G401 (cell line): ENCODE measurements at places on chromosomes 7 and 10. TPM values are rescaled to one million over a fixed set of nuclear protein-coding genes. Genes with fewer than 3 reads are reported as not detected.
A peak's percentile ranks its signal among the peaks of the same experiment; 100 is the strongest.

Gene TMEM213
- total RNA-seq: not detected in 2 replicates

Gene INHBA
- not detected in 2 replicates for total RNA-seq

Gene IQCE
- total RNA-seq: 21.6 and 32.9 TPM in 2 replicates

Gene CYP3A7
- not detected in 2 replicates for total RNA-seq

Gene CDK14
- not detected in 2 replicates for total RNA-seq

GRCh38 chr10:95263864-95264226 is 27.0 kb downstream of the PDLIM1 start:
- no peak for DNase-seq

DNA sequence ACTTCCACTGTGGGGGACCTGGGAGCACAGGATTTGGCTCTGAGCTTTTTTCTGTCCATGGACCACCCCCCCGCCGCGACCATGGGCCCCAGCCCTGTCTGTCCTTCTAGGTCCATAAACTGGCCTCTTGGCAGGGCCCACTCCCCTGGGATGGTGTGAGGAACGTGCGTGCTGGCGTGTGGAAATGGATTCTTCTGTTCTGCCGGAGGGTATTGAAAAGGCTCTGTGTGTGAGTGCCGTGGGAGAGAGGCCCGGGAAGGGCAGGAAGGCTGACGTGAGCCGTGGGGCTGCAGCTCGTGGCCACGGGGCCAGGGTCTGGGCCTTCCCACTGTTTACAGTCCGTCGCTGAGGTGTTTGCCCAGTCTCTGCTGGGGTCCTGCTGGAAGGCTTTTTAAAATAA is 123.7 kb downstream of the GRK5 start:
- no peak for DNase-seq

DNA sequence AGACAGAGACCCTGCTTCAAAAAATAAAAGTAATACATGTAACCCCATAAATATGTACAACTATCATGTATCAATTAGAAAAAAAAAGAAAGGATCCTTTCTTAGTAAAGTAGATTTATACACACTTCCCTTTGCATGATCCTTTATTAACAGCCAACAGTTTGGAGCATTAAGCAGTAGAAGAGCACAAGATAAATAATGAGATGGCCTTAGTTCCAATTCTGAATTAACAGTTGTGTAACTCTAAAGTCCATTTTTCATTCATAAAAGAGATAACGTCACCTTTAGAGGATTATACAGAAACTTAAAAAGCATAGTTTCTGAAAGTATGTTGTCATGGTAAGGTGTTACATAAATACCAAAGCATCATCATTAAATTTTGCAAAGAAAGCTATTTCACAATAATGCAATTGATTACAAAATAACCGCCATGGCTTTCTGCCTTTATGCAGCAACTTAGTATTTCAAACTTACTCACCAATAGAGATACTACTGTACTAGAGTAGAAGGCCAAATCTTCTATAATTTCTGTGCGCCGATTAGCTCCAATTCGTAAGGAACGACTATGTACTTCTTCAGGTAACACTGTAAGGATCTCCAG is 40.3 kb downstream of the TNPO3 start:
- DNase-seq: no peak

- no peak for DNase-seq
Observed at GRCh38 chr10:110020265-110020664, 12.5 kb downstream of the ADD3 start.

- DNase-seq: peak; percentile 68
Observed at GRCh38 chr7:94510582-94511496, 1.2 kb downstream of the CASD1 start.

- peak; percentile 37 for DNase-seq
Observed at GRCh38 chr7:158120716-158121115, 466.9 kb downstream of the PTPRN2 start.

- DNase-seq: peak; percentile 30
Observed at GRCh38 chr10:14330388-14331061, at the start of gene FRMD4A. Gene FRMD4A, minus strand, starts transcription at chr10:14330924.

DNA sequence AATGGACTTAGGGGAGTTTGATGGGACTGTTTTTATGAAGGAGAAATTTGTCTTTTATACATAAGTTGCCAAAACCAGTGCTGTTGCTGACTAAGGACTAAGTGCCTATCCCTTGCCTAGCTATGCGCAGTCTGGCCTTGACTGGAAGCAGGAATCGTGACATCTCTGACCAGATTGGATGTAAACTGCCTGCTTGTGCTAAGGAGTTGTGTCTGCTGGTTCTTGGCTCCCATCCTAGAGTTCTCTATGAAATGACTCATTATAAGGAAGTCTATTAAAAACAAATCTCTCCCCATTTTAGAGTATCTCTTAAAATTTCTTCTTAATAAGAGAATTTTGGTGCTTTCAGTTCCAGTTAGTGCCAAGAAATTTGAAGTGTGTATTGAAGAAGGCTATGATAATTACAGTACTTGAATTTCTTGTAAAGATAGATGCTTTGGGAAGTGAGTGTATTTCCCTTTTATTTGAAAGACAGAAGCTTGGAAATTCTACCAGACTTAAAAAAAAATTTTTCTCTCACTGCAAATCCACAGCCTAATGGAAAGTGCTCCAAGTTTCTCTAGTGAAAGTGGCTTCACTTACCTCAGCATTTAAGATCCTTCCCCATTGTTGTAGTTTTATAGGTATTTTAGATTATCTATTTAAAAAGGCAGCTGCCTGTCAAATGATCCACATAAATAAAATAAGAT is 77.6 kb downstream of the BICC1 start:
- no peak for DNase-seq

DNA sequence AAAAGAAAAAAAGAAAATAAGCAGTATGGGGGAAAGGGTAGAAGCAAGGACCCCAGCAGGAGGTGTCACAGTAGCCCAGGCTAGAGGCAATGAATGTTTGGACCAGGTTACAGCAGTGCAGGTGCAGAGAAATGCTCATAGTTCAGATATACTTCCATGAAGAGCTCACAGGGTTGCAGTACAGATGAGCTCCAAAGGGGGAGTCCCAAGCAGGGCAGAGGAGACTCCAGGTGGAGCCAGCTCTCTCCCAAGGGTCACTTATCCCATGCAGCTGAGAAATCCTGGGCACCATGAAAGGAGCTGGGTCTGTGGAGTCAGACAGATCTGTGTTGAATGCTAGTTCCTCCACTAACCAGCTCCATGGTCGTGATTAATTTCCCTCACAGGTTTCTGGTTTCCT is 174.9 kb downstream of the C7orf25 start:
- DNase-seq: no peak

- DNase-seq: no peak
Observed at GRCh38 chr10:436911-437665, 252.4 kb downstream of the DIP2C start.

DNA sequence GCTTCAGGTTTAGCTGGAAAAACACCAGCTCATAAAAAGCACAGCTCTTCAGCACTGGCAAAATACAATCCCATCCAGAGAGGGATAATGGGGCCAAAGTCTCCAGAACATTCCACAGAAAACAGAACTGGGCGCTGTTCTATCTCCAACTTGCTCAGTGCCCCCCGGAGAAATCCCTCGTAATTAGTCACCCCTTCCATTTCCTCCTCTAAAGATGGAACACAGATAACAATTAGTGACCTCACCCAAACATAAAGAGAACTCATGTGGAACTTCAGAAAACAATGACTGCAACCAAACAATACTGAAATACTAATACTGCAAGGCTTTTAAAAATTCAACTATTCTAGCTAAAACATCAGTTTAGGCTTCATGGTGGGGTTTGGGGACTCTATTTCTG is 46.3 kb downstream of the KIAA1549 start:
- DNase-seq: no peak

GRCh38 chr7:151890355-151891004 is 13.6 kb upstream of the PRKAG2 start:
- DNase-seq: peak; percentile 50

GRCh38 chr10:131249238-131249954 is 62.1 kb downstream of the TCERG1L start:
- no peak for DNase-seq

GRCh38 chr7:46146454-46147255 is 225.6 kb upstream of the IGFBP3 start:
- no peak for DNase-seq

- DNase-seq: no peak
Observed at GRCh38 chr7:37769291-37769690, 79.1 kb upstream of the NME8 start.

GRCh38 chr7:31192986-31193385 is 140.9 kb downstream of the ADCYAP1R1 start:
- DNase-seq: peak; percentile 79

GRCh38 chr10:129658376-129659072 is 191.5 kb downstream of the MGMT start:
- DNase-seq: peak; percentile 3

DNA sequence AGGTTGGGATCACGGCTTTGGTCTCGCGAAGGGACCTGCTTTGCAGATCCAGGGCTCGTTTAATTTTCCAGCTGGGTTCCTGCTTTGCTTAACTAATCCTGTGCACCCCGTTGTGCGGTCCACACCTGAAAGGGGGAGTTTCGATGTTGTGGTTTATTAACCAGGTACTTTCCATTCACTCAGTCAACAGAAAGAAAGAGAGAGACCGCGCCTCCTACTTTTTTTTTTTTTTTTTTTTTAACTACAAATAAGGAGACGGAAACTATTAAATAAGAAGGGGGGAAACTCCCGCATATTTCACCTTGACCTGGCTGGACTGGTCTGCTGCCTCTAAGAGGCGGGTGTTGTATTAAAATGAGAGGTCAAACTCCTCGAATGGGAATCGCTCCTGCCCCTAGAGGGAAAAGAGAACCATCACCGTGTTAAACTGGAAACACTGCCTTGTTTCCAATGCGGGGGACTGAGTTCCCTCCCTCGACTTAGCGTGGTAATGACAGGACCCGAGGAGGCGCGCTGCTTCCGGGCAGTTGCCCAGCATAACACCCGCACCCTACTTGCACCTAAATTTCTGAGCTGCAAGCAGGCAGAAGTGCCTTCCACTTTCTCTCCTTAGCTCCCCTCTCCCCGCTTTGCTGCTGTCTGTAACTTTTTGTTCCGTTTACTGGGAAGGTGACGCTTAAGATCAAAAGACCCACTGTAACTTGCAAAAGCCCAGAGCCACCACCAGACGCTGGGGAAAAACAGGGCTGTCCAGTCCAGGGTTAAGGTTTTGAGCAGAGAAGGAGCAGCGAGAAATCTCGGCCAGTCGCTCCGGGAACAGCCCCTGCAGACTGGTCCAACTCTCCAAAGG is 1.1 kb upstream of the ITGB8 start:
- DNase-seq: peak; percentile 23

DNA sequence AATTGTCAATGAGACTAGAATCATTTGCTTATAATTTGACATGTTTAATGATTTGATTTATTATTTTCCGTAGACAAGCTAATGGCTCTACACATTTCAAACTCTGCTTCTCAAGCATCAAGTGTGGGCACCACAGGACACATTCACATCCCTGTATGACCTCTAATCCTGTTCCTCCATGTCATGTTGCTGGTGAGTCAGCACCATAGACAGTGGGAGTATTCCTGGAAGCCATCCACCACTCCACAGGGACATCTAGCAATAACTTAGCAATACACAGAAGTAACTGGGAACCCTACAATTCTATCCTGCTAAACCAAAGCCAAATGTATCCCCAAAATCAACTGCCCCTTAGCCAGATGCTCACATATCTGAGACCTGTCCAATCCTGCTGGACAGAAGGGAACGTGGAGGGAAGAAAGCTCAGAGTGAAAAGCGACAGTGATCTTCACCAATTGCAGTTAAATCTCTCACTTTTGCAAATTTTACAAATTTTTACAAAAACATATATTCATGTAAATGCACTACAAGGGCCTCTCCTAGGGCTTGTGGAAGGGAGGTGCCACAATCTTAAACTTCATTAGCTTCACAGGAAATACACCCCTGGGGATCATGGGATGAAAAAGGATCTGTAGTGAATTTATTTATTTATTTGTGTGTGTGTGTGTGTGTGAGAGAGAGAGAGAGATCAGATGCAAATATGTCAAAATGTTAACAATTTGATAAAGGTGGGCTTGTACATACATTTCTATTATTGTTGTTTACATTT is 126.5 kb downstream of the GFRA1 start:
- no peak for DNase-seq

DNA sequence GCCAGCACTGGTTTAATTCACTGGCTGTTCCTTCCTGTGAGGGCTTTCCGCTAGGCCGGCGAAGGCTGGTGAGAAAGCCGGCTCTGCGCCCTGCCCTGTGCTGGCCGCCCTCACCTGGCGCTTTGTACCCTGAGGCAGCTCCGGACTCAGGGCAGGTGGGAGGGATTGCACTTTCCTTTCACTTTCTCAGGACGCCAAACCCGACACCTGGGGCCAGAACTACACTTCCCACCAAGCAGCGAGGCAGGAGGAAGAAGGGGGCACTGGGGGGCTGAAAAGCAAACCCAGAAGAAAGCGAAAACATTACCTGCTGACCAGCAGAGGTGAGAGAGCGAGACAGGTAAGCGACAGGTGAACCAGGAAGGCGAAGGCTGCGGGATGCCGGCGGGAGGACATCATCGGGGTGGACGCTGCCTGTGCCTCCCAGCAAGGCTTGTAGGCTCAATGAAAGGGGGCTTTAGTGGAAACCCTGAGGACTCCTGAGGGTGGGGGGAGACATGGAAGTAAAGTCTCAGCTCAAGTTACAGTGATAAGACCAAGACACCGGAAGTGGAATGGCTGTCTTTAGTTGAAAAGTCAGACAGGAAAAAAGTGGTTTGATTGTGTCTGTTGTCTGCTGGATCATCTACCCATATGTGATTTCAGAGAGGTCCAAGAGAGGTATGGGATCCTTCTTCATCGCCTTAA is at the start of gene RAB19:
RAB19 (plus strand) TSS at position 181 of the 687 bp plus-strand sequence. CDS start 3,589 bp downstream, outside the sequence.
- DNase-seq: no peak

- no peak for DNase-seq
Observed at GRCh38 chr7:159198016-159198724, 53.5 kb upstream of the VIPR2 start.

DNA sequence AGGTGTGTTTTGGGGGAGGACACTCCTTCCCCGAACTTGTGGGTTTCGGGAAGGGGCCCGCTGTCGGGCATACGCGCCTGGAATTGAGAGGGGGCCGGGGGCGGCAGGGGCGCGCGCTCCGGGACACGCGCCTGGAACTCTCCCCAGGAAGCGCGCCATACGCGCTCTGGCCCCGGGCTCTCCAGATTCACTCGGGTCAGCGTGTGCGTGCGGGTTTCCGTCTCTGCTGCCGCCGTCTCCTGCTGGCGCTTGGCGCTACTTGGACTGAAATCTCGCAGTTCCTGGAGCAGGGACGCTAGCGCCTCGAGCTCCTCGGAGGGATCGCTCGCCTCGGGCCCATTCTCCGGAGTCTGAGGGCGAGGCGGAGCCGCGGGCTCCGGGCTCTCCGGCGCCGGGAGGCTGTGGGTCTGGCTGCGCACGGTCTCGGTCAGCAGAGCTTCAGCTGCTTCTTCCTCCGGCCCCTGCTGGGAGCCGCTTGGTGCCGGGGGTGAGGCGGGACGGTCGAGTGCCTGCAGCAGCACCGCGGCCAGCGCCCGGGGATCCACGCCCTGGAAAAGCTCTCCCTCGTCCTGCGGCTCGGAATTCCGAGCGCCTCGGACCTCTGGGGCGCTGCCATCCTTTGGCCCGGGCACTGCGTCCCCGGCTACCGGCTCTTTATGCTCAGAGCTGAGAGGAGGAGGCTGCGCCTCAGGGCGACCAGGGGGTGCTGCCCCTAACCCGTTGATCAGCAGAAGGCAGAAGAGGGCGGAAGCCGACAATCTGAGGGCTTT is 1.1 kb downstream of the VGF start:
- DNase-seq: no peak
